ENCODE measurements at places on chromosomes 5 and 9.

GRCh38 chr9:135139366-135139959 is 52.0 kb downstream of the OLFM1 start:
- DNase-seq = no peak

GRCh38 chr9:21933281-21933680 is 60.9 kb downstream of the CDKN2A start:
- DNase-seq = no peak

DNA sequence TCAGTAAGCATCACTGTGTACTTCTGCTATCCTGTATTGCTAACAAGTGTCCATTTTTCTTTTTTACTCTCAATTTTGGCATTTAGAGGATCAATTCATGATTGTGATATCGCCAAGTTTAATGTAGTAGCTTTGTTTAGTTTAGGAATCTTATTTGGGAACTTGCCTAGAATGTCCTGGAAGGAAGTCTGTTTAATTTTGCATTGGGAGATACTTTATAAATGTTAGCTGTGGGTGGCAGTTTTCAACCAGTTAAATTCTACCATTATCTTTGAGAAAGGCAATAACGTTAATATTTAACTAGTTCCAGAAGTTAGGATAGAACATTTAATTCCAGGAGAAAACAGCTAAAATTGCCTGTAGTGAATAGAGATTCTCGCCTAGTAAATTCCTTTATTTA is 78.6 kb downstream of the PBX3 start:
- DNase-seq = no peak

DNA sequence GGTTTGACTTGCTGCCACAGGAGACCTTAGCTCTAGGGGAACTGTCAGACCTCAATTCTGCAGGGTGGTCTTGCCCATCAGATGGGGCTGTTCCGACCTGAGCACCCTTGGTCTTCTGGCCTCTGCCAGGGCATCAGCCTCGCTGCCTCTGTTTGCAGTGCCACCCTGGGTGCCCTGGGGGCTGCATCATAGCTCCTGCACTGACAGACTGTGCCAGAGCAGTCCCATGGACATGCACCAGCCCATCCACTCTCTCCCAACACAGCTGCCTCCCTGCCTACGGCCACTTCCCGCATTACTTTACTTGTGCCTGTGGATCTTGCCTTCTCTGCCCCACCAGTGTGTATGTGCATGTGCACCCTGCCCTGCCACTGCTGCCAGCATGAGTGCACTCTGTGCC is 884.7 kb upstream of the ARRDC3 start:
- DNase-seq = no peak

- DNase-seq = peak; percentile 40
These were observed 410.1 kb downstream of the MAT2B start for GRCh38 chr5:163915481-163915961.

GRCh38 chr5:77635067-77635916 is 3.2 kb downstream of the OTP start:
- DNase-seq = no peak

DNA sequence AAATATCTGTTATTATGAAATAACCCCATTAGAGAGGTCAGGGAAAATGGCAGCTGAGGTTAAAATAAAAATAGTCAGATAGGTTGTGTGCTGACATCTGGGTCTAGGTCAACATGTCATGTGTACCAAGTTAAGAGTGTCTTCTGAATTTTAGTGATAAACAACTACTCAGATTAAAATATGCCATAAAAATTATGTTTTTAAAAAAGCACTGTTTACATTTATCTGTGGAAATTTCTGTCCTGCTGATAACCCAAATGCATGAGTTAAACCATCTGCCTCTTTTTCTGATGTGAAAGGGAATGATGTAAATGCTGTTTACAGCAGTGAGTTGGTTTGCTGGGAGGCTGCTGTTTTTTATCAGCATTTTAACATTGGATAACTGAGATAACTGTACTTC is 361.2 kb upstream of the TARS1 start:
- DNase-seq = no peak

DNA sequence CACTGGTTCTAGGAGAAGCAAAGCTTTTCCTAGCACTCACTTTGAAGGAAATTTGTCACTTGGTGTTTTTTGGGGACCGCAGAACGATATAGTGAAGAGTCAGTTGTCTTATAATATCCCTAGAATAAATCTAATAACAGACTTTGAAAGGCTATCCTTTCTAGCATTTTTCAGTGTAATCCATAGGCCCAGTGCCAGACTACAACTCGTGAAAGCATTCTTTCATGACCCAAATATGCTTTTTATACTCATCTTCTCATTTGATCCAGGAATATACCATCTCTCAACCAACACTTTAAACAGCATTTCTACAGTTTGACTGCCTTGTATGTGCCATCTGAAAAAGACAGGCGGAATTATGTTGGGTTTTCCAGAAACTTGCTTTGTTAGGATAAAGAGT is 104.0 kb downstream of the ERCC6L2 start:
- no peak for DNase-seq

DNA sequence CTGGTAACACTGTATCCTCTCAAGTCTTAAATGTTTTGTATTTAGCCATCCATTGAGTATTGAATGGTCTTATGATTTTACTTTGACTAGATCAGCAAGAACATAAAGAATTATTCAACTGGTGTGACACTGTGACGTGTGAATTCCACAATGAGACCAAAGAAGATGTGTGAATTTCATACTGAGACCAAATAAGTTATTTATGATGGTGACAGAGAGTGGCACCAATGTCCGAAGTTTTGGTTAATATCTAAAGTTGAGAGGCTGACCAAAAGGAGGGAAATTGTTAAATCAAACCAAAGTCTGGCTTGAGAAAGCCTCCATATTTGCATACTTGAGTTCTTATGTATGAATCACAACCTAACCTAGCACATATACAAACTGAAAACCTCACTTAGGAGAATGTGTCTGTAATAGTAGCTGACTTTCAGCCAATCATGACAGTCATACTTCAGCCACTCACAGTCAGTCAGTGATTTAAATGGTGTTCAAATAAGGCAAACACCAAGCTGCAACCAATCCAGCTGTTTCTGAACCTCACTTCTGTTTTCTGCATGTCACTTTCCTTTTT is 31.5 kb upstream of the FAM170A start:
- DNase-seq = no peak

DNA sequence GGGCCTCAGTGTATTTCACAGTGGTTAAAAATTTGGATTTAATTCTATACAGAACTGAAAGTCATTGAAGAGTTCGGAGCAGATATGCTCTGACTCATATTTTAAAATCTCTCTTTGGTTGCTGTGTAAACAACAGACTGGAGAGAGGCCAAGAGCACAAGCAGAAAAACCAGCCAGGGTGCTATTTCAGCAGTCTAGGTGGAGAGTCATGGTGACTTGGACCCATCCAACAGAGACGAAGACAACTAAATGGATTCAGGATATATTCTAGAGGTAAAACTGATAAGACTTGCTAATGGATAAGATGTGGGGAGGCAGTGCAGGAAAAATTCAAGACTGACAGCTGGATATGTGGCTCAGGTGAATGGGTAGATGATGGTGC is 168.9 kb downstream of the MAPKAP1 start:
- DNase-seq = no peak

DNA sequence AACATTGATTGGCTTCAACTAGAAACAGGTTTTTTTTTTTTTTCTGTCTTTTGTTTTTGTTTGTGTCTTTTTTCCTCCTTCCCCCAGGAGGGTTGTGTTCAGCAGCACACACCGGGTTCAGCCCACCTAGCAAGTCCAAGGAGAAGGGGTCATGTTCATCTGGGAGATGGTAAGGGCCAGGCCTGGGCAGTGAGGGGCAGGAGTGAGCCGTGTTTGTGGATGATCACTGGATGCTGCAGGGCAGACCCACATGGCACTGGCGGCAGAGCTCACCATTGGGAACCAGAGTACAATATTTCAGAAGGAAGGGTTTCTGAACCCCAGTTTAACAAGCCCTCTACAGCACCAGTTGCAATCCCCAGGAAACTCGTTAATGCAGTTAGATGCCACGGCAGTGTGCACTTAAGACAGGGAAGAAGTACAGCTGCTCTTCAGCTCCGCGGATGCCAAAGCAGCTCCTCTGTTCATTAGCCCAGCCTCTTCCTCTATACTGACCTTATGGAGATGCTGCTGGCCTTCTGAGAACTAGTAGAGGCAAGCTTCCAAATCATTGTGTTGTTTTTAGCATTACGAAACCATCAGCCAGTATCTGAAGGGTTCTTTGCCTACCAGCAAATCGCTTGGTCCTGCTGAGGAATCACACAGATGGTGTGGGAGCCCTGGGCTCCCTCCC is 508.2 kb upstream of the WWC1 start:
- DNase-seq = no peak

- no peak for DNase-seq
These were observed 554.8 kb downstream of the BNC2 start for GRCh38 chr9:16315720-16316119.

DNA sequence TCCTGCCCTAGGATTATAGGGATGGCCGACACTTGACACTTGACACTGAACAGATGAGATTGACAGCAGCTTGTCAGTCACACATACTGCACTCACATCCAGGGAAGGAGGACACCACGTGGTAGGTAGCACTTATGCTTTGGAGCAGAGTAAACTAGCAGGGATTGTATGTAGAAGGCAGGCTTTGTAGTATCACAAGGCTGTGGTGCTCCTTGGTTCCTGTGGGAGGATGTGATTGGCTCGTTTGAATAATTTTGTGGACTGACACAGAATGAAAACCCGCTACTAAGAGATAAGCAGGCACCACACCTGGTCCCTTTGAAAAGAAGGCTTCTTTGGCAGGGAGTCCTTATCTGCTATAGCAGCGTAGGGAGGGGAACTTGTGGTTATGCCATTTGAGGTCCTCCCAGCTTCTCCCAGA is 63.6 kb upstream of the IL12B start:
- no peak for DNase-seq

DNA sequence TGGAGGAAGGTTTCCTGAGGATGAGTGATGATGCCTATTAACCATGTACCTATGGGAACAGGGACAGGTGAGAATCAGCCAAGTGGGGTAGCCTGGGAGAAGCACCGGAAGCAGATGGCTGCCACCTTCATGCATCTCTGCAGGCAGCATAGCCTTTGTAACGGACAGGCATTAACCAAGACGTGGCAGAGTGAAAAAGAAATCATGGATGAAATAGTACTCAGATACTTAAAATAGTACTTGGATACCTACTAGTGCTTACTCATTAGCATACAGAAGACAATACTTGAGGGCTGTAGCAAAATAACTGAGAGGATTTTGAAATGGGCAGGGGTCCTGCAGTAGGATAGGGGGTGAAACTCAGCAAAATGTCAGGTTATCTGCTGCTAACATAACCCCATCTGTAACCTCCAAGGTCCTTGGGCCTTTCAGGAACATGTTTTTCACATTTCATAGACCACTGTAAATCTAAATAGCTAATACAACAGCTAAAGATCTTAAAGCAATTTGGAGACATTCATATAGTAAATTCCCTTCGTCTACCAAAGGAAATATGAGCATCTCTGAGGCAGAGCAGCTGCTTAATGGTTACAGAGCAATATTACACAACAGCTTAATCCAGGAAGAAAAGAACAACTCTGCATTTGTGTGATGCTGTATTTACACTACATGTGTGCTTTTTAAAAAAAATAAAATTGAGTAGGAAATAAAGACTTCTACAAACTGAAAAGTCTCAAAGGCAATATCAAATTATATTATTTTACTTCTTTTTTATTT is 154.3 kb downstream of the NFIB start:
- DNase-seq = no peak

- DNase-seq = no peak
These were observed 181.4 kb upstream of the TRPM3 start for GRCh38 chr9:71302776-71303175.

DNA sequence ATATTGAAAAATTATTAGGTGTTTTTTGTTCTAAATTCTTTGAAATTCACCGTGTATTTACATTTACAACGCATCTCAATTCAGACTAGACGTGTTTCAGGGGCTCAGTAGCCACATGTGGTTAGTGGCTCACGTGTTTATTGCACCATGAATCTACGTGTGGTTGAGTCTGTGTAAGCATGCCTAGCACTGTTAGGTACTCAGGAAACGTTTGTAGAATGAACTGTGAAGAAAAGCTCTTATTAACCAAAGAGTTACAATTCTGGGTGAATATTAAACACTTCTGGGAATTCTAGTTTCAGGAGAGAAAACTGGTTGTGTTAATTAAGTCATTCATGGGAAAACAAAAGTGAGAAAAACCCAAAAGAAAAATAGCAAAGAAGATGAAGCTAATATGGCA is 117.5 kb upstream of the CDH6 start:
- DNase-seq = no peak

GRCh38 chr5:6602441-6602840 is 30.4 kb downstream of the NSUN2 start:
- no peak for DNase-seq

- no peak for DNase-seq
These were observed 568.5 kb downstream of the RAB3C start for GRCh38 chr5:59151162-59151889.

All from germinal center (tissue), 1 donor.